Esophagus muscularis mucosa (tissue), 4 donors: ENCODE measurements at places on chromosomes 7 and 10. TPM values are rescaled to one million over a fixed set of nuclear protein-coding genes. Genes with fewer than 3 reads are reported as not detected.
A peak's percentile ranks its signal among the peaks of the same experiment; 100 is the strongest.

DNA sequence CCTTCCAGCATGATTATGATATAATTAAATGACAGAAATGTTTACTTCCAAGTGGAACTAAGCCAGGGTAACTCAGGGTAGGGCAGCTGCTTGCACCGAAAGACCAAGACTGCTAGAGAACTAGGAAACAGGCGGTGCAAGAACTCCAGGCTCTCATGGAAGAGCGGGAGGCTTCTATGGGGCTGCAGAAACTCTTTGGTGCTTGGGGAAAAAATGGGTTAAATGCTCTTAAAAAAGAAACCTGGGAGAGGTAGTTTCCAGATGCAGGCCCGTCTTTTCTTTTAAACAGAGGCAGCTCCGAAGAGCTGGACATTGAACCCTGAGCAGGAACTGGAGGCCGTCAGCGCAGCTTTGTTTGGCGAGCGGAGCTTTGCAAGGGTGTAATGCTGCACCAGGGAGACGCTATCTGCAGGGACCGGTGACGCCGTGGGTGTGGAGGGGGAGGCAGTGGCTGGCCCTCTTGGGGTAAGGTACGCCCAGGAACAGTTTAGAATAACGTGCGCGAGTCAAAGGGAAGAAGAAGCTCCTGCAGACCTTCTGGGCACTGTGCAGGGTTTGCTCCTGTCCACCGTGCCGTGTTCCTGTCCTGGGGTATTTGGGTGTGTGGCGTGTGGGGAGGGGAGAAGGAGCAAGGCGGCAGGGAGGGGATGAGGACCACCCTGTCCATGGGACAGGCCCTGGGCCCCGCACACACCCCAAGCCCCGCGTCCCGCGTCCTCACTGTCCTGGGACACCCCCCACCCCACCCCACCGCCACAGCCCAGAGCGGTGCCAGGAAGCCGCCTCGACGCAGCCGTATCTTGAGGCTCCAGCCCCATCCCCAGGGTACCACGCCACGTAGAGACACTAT, 59.0 kb downstream of the EGFR start:
- no peak for DNase-seq

DNA sequence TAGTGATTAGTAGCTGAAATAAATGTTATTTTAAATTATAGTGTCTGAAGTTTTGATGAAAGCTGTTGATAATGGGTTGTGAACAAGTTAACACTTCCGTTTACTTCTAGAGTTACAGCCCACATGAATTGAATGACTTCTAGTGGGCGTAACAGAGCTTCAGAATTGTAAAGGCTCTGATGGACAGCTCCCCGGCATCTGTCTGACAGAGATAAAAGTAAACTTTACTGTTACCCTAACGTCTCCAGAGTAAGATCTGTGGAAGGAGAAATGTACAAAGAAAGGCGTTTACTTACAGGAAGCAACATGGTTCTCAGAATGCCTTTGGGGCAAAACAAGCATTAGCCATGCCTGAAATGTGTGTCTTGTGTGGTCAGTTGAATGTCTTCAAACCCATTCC, 124.4 kb downstream of the ADARB2 start:
- no peak for DNase-seq

DNA sequence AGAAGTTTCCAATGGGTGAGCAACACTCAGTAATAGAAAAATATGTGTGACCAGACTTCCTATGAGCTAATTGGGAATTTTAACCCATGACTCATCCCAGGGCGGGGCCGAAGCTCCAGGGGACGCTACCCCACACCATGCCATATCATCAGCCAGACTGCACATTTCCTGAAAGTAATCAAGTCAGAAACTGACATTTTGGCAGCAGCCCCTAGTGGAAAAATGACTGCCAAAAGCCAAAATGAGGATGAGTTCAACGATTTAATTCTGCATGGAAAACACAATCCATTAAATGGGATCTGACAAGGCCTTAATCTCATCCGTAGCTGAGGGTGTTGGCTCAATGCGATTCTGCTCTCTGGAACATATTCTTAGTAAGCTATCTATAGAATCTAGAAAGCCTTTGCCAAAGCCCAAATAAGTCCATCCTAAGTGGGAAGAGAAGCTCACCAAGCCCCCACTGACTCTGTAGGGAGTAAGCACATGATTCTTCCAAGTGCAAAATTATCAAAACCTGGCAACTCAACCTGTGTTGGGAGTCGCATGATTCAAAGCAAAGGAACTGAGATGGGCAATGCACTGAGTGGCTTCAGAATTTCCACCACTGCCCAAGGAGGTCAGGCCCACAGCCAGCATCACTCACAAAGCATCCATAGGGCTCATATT, 93.1 kb upstream of the PDE1C start:
- no peak for DNase-seq

DNA sequence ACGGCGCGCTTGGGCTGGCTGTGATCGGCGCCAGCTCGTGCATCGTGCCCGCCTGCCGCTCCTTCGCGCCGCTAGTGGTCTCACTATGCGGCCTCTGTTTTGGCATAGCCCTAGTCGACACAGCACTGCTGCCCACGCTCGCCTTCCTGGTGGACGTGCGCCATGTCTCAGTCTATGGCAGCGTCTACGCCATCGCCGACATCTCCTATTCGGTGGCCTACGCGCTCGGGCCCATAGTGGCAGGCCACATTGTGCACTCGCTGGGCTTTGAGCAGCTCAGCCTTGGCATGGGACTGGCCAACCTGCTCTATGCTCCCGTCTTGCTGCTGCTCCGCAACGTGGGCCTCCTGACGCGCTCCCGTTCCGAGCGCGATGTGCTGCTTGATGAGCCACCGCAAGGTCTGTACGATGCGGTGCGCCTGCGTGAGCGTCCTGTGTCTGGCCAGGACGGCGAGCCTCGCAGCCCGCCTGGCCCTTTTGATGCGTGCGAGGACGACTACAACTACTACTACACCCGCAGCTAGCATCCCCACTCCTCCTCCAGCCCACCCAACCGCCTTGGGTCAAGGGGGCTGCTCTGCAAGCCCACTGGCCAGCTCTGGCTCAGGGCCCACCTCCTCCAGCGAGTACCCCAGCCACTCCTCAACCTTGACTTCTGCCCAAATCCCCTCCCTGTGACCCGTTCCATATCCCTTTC, 1.9 kb downstream of the SLC18A3 start:
- DNase-seq, result no peak

- DNase-seq, result peak; percentile 95
Measured at GRCh38 chr10:14604181-14605142, 170.2 kb downstream of the FAM107B start.

- DNase-seq, result no peak
Measured at GRCh38 chr10:106793617-106794016, 370.9 kb downstream of the SORCS1 start.

DNA sequence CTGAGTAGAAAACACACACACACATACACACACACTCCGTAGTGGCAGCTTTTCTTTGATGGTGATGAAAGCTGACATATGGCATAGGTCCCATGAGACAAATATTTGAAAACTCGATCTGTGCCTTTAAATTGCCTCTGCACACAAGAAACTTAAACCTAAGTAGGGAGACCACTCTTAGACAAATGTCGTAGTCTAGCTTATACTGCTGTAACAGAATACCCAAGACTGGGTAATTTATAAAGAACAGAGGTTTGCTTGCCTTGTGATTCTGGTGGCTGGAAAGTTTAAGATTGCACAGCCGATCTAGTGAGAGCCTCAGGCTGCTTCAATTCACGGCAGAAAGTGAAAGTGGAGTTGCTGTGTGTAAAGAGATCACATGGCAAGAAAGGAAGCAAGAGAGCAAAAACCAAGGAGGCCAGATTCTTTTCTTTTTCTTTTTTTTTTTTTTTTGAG, 489.4 kb upstream of the SORCS1 start:
- DNase-seq, result no peak

Gene MRLN
- not detected for total RNA-seq

Gene CTAGE8
- not detected for total RNA-seq

Gene SRRM3
- 3.3 TPM for total RNA-seq
